ENCODE measurements at places on chromosomes 11 and 22.
A peak's percentile ranks its signal among the peaks of the same experiment; 100 is the strongest.

- peak; percentile 34 for DNase-seq
These were observed 613.5 kb downstream of the SOX6 start for GRCh38 chr11:15742626-15743519.

DNA sequence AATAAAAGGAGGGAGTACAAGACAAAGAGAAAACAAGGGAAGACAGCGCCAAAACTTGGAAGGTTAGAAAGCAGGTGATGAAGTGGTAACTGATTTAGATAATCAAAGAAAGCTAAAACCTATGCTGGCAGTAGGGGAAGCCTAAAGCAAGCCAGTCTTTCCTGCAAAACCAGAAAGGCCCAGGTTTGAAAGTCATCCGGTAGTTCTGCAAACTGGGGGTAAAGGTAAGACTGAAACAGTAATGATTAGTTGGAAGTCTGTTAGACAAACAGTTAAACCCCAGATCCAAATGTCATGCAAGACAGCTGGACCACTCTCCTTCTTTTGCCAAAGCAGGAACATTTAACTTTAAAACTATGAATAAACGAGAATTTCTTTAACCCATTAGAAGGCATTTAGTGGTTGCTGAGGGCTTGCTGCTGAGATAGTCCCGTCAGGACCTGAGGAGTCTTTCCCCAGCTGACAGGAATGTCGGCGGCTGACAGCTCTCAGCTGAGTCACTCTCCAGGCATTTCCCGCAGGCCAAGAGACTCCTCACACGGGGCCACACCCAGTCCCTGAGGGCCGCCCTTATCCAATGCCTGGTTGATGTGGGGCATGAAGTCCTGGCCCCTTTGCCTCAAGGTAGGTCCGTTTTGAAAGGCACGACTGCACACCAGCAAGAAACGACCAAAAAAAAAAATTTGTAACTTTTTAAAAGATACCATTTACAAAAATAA is 36.3 kb upstream of the CFAP300 start:
- no peak for DNase-seq

- no peak for DNase-seq
These were observed 29.6 kb downstream of the GALNT18 start for GRCh38 chr11:11592146-11592684.

DNA sequence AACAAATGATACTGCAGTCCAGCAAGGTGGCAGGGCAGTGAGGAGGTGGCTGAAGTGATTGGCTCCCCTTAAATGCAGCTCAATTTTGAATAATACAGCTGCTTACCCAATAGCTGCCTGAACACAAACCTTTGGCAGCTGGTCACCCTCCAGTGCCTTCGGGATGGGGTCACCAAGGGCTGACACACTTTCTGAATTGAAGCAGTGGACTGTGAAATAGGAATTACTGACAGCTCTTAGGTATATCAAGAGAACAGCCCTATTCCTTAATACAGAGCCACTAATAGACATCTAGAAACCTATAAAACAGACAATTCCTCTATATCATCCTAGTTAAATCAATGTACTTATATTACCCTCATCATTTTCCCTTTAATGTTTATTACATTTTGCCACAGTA is 474.2 kb upstream of the KIRREL3 start:
- no peak for DNase-seq

GRCh38 chr11:113159988-113160807 is 154.2 kb upstream of the TTC12 start:
- peak; percentile 42 for DNase-seq

DNA sequence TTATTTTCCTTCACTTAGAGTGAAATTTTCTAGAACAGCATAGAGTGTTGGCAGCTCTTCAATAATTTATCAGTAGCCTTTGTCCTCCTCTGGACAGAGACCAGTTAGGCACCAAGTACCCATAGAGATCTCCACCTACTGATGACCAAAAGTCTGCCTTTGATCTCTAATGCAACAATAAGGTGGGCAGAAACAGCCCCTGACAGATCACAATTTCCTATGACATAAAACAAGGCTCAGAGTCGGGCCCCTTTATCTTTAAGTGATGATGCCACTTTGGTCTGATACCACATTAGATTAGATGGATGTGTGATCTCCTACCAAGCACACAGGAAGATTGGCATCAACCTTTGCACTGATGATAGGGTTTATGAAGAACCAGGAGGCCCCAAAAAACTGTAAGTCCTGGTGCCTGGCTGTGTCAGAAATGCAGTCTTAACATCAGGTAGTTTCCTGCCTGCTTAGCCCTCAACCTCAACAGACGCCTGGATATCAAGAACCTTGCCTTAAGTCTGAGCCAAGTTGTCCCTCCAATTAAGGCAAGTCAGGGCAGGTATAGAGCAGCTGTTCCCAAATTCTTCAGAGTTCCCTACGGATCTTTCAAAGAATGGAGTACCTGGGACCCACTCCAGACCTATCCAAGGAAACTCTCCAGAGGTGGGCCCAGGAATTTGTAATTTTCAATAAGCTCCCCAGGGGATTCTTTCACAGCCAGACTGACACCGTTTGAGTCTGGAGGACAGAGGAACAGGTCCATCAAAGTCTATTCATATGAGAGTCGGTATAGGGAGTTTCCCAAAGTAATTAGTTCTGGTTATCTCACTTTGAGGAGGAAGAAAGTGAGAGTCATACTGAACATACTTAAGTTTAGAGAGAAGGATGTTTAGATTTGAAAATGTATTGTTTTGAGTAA is 30.6 kb upstream of the TMPRSS4 start:
- DNase-seq: no peak
